ENCODE measurements at places on chromosomes 5 and 9. TPM values are rescaled to one million over a fixed set of nuclear protein-coding genes. Genes with fewer than 3 reads are reported as not detected.

The SPINK7 gene
- total RNA-seq = not detected

The SLC22A4 gene
- 9.5 TPM for total RNA-seq

The FBXO4 gene
- total RNA-seq = 21.2 TPM

The SOHLH1 gene
- total RNA-seq = not detected

The RNF183 gene
- total RNA-seq = not detected

The MAMDC4 gene
- 0.39 TPM for total RNA-seq

Measured in articular chondrocyte of knee joint (primary cell).